ENCODE measurements at places on chromosomes 3 and 15.
A peak's percentile ranks its signal among the peaks of the same experiment; 100 is the strongest.

DNA sequence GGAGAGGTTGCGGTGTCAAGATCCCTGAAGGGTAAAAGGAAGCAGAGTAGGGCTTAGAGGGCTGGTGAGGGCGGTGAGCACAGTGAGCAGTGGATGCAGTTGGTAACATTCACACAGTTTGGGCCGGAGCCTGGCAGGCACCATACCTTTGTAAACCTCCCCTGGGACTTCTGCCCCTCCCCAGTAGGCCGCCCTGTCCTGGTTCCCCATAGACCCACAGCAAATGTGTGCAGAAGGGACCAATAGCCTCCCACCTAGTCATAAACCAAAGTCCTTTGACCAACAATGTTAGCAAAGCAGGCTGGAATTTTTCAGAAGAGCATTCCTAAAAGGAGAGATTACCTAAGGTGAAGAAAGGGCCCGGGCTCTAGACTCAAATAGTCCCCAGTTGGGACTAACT lies 1.7 kb upstream of the PHGR1 start:
- no peak for DNase-seq

DNA sequence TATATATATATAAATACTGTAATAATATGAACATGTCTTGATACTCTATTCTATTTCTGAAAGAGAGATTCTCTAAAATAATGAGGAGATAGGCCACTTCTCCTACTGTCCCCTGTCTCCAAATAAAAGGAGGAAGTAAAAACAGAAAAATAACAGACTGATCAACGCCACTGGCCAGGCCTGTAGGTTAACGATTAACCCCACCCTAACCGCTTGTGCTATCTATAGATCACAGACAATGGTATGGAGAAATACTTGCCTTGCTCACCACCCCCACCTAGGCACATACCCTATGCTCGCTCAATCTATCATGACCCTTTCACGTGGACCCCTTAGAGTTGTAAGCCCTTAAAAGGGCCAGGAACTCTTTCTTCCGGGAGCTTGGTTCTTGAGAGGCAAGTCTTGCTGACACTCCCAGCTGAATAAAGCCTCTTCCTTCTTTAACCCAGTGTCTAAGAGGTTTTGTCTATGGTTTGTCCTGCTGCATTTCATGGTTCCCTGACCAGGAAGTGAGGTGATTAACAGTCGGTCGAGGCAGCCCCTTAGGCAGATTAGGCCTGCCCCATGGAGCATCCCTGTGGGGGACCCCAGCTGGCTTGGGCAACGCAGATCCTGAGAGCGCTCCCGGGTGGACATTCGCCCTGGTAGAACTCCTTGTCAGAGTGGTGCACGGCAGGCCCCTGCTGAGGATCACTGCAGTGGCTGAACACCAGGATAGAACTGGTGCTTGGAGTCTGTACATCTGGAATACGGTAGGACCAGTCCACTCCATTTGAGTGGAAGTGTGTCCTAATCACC lies 521.8 kb upstream of the CNTN3 start:
- no peak for DNase-seq

GRCh38 chr3:49638445-49638844 lies 35.7 kb upstream of the APEH start:
- no peak for DNase-seq

- DNase-seq: peak; percentile 22
Observed at GRCh38 chr3:12902181-12902999, 61.0 kb upstream of the RPL32 start.

GRCh38 chr15:59290295-59291212 lies 82.1 kb downstream of the MYO1E start:
- no peak for DNase-seq

- no peak for DNase-seq
Observed at GRCh38 chr3:53293867-53294266, 38.0 kb upstream of the TKT start.

DNA sequence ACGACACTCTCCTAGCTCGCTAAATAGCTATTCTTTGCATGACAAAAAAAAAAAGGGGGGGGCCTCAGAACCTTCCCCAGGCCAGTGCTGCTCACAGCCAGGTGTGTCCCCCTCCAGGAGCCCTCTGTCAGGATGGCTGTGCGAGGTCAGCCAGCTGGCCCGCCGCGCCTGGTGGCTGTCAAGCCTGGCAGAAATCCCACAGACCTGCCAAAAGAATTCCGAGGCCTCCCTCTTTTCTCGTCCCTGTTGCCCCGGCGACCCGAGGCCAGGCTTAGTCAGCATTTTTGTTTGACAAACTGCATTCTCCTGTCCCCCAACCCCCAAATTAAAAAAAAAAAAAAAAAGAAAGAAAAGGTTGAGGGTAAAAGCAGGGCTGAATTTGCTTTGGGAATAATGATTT lies 61.9 kb downstream of the TM4SF4 start:
- no peak for DNase-seq

DNA sequence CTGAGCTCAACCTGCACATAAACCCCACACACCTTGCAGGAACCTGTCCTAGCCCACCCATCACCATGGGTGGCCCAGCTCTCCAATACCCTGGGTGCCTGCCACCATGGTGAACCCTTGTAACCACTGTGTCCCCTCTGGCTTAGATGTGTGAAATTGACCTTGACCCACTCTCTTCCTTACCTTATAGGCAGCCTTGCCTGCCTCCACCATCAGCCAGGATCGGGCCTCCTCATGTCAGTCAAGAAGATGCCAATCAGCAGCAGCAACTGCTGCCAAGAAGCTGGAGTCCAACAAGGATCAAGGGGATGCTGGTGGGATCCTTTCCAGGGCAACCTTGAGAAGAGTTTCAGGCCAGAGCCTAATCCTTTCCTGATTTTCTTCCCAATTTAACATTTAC lies 8.8 kb upstream of the CYP11A1 start:
- DNase-seq: no peak

DNA sequence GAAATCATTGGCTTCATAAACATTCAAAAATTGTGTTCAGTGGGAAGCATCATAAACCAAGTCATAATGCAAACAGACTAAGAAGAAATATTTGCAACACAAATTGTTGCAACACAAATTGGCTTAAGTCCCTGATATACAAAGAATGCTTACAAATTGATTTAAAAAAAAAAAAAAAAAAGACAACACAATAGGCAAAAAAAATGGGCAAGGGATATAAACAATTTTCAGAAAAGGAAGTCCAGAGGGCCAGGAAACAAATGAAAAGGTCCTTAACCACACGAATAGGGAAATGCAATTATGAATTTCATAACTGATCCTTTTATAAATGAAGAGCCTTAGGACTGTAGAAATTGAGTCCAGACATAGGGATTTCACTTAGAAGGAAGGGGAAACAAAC lies 98.9 kb downstream of the LRRK1 start:
- DNase-seq: no peak

DNA sequence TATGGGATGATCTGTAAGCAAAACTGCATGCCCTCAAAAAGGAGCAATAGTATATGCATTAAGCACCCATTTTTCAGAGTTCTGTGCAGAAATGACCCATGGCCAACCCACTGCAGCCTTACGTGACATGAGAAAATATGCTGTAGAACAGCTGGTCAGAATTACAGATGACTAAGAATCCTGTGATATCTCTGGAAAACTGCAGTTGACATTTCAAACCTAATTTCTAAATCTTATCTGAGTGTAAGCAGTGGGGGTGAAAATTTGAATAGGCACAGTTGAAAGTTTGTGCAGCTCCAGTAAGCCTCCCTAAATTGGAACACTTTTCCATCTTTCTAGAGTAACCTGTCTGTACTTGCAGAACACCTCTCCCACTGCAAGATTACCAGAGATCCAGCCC lies 28.7 kb upstream of the COL6A6 start:
- DNase-seq: no peak

GRCh38 chr15:85727068-85727467 lies 67.7 kb downstream of the KLHL25 start:
- no peak for DNase-seq

DNA sequence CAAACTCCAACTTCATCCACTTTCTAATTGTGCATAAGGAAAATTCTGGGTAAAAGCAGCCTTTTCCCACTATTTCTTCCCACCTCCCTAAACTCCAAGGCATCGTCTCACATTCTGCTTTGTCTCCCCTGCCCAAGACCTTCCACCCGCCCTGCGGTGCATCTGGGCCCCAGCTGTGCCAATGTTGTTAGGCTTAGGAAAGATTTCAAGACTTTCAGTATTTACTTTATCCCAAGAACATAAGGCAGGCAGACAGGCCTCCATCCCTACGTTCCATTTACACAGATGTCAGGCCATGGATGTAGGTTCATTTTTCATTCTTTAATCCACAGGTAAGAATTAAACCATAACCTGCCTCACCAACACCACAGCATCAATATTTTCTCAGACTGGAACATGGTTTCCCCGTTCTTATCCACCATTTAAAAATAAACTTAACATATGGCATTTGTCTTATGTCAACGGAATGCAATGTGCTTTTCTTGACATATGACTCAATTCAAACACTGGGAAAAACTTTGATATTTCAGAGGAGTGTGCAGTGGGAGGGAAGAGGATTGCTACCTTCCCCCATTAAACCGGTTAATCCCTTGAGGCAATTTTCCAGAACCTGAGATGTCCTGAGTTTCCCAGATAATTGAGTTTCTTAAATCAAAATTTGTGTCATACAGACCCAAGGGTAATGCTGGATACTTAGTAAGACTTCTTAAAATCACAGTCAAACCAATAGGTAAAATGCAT lies 238.0 kb upstream of the LRIG1 start:
- no peak for DNase-seq

DNA sequence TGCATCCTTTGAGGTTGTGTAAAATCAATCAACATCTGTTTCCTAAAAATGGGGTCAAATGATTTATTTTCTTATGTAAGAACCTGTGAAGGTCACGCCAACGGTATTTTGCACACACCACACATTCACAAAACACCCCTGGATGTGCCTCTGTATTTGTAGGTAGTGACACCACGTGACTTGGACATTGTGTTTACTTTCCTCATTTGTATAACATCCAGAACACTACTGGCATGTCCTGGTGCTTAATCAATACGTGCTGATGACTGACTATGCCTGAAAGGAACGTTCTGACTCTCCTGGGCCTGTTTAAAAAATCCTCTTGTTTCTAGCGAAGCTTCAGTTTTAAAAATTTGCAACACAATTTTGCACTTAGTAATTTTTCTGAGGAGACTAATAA lies 3.4 kb upstream of the TAFA4 start:
- no peak for DNase-seq

- DNase-seq: no peak
Observed at GRCh38 chr15:76585576-76585897, 249.0 kb downstream of the ISL2 start.

GRCh38 chr3:7333125-7333524 lies 472.2 kb downstream of the GRM7 start:
- no peak for DNase-seq

DNA sequence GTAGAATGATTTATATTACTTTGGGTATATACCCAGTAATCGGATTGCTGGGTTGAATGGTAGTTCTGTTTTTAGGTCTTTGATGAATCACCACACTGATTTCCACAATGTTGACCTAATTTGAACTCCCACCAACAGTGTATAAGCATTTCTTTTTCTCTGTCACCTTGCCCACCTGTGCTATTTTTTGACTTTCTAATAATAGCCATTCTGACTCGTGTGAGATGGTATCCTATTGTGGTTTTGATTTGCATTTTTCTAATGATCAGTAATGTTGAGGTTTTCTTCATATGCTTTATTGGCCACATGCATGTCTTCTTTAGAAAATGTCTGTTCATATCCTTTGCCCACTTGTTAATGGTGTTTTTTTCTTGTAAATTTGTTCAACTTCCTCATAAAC lies 340.8 kb downstream of the PLOD2 start:
- DNase-seq: no peak

DNA sequence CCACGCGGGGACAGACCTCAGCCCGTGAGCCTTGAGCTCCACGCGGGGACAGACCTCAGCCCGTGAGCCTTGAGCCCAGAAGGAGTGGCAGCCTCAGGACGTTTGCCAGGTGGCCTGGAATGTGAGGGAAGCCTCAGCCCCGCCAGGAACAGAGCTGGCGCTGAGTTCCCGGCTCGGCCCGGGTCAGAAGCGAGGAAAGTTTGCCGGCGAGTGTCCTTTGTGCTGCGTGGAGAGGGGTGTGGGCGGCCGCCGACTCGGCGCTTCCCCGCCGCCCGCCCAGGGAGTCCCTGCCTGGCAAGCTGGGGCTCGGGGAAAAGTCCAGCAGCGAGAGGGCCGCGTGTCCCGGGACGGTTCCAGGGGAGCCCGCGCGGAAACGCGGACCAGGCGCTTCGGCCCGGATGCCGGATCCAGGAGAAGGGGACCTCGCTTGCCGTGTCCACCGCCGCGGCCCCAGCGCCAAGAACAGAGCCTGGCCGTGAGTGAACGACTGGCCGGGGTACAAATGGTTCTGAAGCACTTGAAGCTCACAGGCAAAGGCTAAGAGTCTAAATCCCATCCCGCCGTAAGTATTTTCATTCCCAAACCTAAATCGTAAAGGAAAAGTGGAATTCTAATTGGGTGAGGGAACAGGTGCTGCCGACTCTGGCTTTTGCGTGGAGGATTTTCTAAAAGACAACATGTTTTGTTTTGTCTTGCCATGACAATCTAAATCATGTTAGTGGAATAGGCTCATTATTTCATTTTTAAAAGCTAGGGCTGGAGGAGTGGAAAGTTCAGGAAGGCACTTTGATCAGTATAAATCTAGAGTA lies 1.7 kb downstream of the LRRN1 start:
- DNase-seq: no peak

DNA sequence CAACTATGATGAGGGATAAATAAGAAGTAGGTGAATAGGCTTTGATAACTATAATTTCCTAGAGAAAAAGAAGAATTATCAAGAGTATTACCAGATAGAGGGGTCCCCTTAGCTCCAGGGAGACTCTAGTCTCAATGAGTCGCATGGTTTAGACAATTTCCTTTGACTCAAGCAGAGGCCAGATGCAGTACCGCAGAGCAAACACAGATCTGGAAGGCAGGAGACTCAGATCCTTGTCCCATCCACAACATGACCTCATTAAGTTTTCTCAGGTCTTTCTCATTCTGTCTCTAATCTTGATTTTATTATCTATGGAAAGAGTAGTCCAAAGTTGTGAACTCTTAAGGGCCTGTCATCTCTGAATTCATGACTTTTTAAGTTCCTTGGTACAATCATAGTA lies 987.9 kb downstream of the NTRK3 start:
- no peak for DNase-seq

- DNase-seq: no peak
Observed at GRCh38 chr3:47612178-47612577, 33.5 kb upstream of the CSPG5 start.

GRCh38 chr3:118792191-118792590 lies 242.5 kb downstream of the IGSF11 start:
- no peak for DNase-seq

DNA sequence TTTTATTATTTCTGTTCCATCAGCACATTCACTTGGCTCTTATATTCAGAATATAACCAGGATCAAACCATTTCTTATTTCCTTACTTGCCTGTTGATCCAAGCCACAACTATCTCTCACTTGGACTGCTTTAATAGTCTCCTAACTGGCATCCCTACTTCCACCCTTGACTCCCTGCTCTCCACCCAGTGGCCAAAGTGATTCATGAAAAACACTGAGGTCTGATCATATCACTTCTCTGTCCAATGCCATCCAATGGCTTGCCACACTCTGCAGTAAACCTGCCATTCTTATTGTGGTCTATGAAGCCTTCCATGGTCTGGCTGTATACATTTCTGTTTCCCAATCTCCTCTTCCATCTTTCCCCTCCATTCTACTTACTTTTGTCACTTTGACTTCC lies 576.1 kb downstream of the PDCD6IP start:
- no peak for DNase-seq

- no peak for DNase-seq
Observed at GRCh38 chr3:134765468-134765867, 29.6 kb upstream of the EPHB1 start.

All from CD4-positive, alpha-beta memory T cell (primary cell).